ENCODE measurements at places on chromosomes 4 and X. TPM values are rescaled to one million over a fixed set of nuclear protein-coding genes. Genes with fewer than 3 reads are reported as not detected.

DNA sequence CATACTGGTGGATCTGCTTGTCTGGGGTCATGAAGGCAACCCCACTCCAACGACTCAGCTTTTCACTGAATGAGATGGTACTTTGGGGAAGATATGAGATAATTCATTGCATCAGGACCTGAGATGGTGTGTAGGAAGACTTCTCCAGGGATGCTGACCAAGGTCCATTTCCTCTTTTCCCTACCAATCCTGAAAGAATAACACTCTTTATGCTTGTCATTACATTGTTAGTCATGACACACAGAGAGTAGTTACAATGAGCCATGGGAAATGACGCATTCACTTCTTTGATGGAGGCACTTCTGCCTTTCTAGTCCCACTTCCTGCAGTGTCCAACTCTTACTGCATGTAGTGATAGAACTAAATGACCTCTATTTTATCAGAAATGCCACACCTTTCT, 58.6 kb downstream of the AREG start:
- no peak for DNase-seq

DNA sequence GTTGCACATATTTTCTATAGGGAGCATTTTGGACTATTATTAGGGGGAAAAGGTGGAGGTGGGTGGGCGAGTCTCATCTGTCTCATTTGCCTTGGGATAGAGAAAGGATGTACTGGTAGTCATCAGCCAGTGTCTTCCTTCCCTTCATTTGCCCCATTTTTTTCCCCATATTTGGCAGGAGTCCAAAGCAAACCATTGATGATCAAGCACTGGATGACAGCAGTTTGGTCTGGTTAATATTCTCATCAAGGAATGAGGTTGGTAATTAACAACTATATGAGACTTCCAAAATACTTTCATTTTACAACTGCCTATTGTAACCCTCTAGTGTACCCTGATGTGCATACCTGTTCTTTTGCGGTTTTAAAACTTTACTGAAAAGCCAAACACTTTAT, 22.6 kb upstream of the IGFBP7 start:
- no peak for DNase-seq

GRCh38 chrX:136256026-136256425, 4.8 kb upstream of the MAP7D3 start:
- DNase-seq: no peak

The FNIP2 gene
- total RNA-seq: 73.6 TPM

The AMTN gene
- not detected for total RNA-seq

The PPP1R2C gene
- total RNA-seq: not detected
